ENCODE measurements at places on chromosomes 7 and 10.

GRCh38 chr7:255721-256361 lies 34.1 kb upstream of the FOXL3 start:
- no peak for DNase-seq

DNA sequence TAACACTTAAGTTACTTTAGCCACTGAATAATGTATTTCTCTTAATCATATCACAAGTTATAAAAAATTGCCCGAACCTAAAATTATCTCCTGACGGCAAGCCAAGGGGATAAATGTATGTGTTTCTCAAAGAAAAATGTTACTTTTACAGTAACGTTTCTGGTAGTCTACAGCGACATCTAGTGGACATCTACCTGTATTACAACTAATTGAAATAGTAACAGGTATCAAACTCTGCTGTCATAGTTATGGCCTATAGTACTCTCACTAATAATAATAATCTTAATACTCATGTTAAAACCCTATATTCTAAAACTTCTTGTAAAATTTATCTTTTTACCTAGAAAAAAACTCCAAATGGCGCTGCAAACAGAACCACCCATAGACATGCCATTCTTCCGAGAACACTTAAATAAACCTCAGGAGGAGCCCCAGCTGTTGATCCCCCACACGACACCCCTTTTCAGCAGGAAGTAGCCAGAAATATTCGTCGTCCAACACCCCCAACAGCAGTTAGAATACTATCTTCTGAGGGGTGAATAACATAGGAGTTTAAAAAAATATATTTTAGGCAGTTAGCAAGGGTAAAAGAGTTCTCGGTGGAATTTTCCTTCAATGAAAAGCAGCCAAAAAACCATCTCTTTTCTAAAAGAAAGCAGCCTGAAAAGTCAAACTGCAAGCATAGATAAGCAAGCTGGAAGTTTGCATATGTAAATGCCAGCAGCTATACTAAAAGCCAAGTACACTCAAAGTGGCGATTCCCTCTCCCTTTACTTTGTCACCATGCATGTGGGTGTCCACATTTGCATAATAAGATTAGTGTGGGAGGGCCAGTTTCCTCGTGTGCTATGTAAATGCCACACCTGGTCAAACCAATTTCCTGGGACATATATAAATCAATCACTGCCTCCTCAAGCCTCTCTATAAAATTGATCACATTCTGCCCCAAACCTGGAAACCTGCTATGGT lies 40.5 kb upstream of the ZNF107 start:
- DNase-seq = no peak

GRCh38 chr10:63760708-63761047 lies 239.5 kb downstream of the REEP3 start:
- DNase-seq = no peak

GRCh38 chr10:124971276-124971675 lies 29.4 kb downstream of the ZRANB1 start:
- no peak for DNase-seq

DNA sequence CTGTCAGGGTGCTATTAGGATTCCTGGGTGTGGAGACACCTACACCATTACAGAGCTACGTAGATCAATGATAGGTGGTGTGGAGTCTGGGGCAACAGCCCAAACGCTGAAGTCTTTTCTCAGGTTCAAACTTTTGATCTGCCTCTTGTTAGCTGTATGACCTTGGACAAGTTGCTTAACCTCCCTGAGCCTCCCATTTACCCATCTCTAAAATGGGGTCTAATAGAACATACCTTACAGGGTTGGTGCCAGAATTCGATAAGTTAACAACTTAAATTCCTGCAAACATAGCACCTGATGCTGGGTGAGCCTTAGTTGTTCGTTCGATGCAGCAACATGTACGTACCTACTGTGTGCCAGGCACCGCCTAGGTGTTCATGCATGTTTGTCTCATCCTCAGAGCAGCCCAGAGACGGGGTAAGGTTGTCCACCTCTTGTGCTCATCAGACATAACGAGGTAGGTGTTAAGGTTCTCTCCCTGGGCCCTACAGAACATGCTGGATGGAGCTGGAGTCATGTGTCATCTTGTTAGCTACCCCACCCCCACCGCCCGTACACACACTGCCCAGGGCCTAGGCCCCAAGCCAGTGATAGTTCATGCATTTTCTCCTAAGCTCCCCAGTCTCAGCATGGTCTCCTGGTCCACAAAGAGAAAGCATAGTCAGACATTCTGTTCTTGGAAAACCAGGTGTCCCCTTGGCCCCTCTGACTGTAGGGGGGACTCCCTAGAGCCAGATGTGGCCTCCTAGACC lies 41.0 kb upstream of the SLC29A3 start:
- DNase-seq = no peak

DNA sequence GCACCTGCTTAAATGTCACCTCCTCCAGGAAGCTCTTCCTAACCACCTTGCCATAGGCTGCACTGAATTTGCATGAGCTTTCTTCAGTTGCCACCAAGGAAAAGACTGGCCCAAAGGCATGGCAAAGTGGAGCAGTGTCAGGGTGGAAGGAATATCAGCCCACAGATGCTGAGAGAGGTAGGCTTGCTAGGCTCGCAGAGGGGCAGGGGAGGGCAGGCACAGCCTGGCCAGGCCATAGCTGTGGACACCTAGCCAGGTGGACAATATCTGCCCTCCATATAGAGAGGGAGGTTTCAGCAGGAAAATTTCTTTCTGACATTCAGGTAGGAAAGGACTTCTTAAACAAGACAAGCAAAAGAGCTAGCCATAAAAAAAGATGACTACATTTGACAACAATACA lies 166.3 kb downstream of the GRID1 start:
- DNase-seq = no peak

GRCh38 chr10:113335592-113335991 lies 217.3 kb upstream of the HABP2 start:
- DNase-seq = peak; percentile 59

DNA sequence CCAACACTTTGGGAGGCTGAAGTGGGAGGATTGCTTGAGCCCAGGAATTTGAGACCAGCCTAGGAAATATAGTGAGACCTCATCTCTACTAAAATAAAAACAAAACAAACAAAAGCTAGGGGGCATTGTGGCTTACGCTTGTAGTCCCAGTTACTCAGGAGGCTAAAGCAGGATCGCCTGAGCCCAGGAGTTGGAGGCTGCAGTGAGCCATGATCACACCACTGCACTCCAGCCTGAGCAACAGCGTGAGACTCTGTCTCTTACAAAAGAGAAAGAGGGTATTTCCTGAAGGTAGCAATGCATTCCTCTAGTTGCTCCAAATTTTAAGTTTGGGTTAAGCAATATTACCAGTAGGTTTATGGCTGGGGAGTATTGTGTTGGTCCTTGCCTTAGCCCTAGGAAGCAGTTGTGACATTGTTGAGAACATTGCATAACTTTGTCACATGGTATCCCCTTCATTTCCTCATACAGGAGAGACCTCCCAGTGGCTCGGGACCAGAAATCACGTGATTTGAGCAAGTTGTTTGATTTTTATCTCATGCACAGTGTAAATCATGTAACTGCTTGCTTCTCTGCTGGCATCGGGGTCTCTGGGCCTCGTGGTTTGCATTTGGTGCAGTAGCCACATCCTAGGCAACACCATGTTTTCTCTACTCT lies 23.3 kb upstream of the SMARCD3 start:
- peak; percentile 22 for DNase-seq

DNA sequence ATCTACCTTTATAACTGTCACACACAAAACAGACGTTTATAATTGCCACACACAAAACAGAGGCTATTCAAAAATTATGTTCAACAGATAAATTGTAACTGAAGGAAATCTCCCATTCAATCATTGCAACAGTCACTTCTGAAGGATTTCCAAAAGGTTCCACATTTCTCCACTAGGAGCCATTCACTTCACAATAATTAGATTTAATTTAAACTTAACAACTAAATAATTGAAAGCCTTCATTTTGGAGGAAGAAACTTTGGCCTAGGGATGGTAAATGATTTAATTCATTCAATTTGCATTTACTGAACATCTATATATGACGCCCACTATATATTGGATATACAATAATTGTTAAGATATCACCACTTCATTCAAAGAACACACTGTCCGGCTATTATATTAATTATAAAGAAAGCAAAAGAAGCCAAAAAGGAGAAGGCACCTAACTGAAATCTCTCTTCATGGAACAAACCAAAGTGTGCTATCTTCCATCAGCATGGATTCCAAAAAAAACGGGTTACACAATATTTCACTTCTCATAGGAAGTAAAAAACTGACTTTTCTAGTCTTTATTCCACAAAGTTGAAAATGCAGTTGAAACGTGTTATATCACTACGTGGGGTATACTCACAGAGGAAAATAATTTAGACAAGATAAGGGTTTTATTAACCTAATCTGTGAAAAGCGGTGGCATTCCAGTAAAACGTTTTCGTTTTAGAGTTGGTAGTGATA lies 1.7 kb downstream of the ATAD1 start:
- DNase-seq = no peak

DNA sequence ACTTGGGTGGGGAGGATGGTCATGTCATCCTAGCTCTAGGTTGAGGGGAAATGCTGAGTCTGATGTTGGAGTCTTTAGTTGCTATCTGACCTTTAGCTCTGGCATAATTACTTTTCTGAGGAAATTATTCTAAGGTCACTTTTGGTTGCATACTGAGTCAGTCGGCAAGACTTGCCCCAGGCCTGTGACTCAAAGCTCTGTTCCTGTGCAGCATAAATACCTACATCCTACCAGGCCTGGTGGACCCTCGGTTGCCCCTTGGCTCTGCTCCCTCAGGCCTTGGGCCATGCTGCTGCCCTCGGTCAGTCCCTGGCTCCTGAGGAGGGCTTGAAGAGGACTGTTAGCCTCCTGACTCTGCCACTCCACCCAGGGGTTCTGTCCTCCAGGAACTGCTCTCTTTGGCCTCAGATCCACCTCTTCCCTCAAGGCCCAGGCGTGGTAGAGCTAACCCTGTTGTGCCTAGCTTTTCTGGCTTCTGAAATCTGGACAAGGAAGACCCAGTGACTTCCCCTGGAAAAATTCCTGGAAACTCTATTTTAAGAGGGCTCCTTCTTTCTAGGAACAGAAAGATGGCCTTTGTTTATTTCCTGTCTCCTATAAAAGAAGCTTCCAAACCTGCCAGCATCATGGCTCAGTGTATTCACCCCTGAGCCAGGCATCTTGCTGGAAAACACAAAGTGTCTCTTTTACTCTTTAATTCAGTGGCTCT lies 71.2 kb downstream of the TMEM178B start:
- DNase-seq = no peak

DNA sequence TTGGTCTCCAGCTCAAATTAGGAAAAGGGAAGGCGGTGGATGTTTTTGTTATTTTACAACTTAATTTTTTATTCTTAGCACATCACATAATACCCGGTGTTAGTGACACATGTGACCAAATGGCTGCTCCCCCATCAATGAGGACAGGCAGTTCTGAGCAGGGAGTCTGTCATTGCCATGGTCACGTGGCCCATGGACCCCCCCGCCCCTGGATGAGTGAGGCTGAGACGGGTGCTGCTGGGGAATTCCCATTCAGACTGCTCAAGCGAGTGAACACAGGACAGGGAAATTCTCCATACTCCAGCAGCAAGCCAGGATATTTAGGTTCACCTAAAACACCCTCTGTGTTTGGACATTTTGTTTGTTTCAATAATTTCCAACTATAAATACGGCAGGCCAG lies 34.7 kb upstream of the SLC35B4 start:
- DNase-seq = no peak

- peak; percentile 60 for DNase-seq
Observed at GRCh38 chr10:70132098-70133029, at the start of gene AIFM2. AIFM2 (minus strand) TSS chr10:70132825; CDS start chr10:70124084, 8,741 bp downstream.

GRCh38 chr10:15144788-15145187 lies 23.7 kb downstream of the NMT2 start:
- DNase-seq = peak; percentile 77

- no peak for DNase-seq
Observed at GRCh38 chr7:121228779-121229178, 100.0 kb upstream of the WNT16 start.

GRCh38 chr7:157432957-157433576 lies 96.3 kb downstream of the DNAJB6 start:
- DNase-seq = peak; percentile 40

DNA sequence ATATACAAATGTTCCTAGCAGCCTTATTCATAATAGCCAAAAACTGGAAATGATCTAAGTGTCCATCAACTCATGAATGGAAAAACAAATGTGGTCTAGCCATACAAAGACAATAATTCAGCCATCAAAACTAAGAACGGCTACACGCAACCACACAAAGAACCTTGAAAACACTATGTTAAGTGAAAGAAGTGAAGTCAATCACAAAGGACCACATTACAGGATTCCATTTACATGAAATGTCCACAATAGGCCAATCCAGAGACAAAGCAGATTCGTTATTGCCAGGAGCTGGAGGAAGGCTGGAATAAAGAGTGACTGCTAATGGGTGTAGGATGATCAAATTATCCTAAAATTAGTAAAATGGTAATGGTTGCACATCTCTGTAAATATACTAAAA lies 21.1 kb downstream of the MKRN1 start:
- DNase-seq = no peak

DNA sequence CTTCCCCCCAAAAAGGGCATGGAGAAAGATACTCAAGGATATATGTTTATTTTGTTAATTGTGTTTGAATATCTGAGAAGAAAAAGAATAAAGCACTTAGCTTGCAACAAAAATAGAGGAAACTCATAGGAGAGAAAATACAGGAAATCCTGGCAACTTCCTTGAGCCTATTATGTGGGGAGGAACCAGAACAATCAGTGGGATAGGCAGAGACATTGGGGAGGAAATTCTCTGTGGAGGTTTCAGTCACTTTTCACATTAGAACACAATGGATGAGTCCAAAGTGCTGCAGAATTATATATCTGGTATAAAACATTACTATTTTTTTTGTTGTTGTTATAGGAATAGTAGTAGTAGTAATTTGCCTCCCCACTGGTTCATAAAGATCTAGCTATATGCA lies 240.1 kb downstream of the THSD7A start:
- DNase-seq = no peak

GRCh38 chr7:158362912-158363905 lies 224.4 kb downstream of the PTPRN2 start:
- no peak for DNase-seq

DNA sequence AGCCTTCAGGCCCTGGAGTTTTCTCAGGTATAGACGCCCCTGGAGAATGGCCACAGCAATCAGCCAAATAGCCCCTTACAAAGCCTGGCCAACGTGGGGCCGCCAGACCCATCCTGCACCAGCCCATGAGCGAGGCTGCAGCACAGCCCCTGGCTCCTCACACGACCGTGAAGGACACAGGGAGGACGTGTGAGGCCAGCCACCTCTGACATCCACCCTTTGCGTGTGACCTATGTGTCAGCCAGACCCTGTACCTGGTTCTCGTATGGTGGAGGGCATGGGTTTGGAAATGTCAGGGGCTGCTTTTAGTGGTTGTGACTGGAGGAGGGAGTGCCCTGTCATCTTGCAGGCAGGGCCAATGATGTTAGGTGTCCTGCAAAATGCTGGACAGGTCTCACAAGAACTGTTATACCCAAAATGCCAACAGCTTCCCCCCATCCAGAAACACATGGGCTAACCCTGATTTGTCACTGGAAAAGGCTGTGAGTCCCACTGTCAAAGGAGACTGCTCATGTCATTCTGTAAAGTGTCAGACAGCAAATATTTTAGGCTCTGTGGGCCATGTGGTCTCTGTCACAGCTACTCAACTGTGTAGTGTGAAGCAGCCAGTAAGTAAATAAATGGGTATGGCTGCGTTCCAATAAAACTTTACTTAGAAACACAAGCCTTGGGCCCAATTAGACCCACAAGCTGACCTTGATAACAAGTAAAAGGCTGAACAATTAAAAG lies 30.0 kb downstream of the NOD1 start:
- no peak for DNase-seq

GRCh38 chr7:22695476-22696132 lies 31.4 kb upstream of the IL6 start:
- DNase-seq = no peak

Data from fibroblast of skin of right biceps (primary cell).